ENCODE measurements at places on chromosomes 7 and 10. TPM values are rescaled to one million over a fixed set of nuclear protein-coding genes. Genes with fewer than 3 reads are reported as not detected.

AOAH gene
- not detected for total RNA-seq

CYP2C19 gene
- not detected for total RNA-seq

TEX47 gene
- not detected for total RNA-seq

CCL24 gene
- total RNA-seq: not detected

TMEM236 gene
- total RNA-seq: under 0.01 TPM

IMMP2L gene
- 10.8 TPM for total RNA-seq

EEPD1 gene
- 19.4 TPM for total RNA-seq

PALD1 gene
- total RNA-seq: 0.66 TPM

UCN3 gene
- total RNA-seq: not detected

CPSF4 gene
- 27.9 TPM for total RNA-seq

ITIH2 gene
- not detected for total RNA-seq

NUTM2D gene
- total RNA-seq: 2.2 TPM

ADRA2A gene
- not detected for total RNA-seq

MRLN gene
- total RNA-seq: not detected

NEUROD6 gene
- total RNA-seq: not detected

LIPN gene
- not detected for total RNA-seq

PPP1R17 gene
- not detected for total RNA-seq

PON1 gene
- total RNA-seq: not detected
